ENCODE measurements at places on chromosomes 3 and 15.

GRCh38 chr15:58167095-58167691 lies 29.0 kb downstream of the AQP9 start:
- no peak overlapping the region for H3K27ac ChIP-seq
- no peaks in the 10 kb centered on the region for H3K36me3 ChIP-seq
- H3K27me3 ChIP-seq: no peaks in the 10 kb centered on the region
- no peak for DNase-seq
- H3K4me1 ChIP-seq: no peaks in the 10 kb centered on the region
- no peak overlapping the region for H3K4me3 ChIP-seq

DNA sequence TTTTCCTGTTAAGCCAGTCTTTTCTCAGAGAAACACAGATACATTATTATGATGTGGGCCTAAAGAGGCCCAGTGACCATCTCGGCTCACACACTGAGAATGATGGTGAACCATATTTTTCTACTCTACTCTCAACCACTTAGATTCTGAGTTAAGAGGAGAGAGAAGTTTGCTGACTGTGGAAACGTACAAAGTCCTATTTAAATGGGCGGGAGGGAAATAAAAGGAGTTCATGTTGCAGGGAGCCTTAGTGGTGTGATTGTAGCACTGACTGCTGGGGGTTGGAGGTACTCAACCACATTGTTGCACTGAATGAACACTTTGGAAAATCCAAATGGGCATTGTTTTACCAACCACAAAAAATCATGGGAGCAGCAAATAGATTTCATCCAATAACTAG lies 51.0 kb downstream of the ATP8B4 start:
- no peak overlapping the region for H3K4me3 ChIP-seq
- H3K4me1 ChIP-seq: no peaks in the 10 kb centered on the region
- DNase-seq: no peak
- no peak overlapping the region for H3K27ac ChIP-seq

DNA sequence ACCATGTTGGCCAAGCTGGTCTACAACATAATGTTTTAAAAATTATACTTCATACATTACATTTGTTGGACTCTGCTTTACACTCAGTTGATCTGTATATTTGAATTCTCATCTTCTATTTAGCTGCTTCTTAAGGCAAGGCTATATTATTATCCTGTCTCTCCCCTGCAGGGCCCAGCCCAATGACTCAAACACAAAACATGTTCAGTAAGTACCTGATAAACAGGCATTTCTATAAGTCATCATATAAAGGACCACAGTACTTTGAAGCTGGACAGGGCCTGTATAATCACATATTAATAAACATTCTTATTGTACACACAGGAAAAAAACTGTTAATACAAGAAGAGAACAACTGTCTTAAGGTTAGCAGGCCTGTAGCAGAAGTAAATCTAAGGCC lies 36.2 kb downstream of the NGLY1 start:
- DNase-seq: no peak
- no peaks in the 10 kb centered on the region for H3K27me3 ChIP-seq
- H3K4me3 ChIP-seq: no peak overlapping the region
- no peaks in the 10 kb centered on the region for H3K36me3 ChIP-seq
- H3K27ac ChIP-seq: no peak overlapping the region

DNA sequence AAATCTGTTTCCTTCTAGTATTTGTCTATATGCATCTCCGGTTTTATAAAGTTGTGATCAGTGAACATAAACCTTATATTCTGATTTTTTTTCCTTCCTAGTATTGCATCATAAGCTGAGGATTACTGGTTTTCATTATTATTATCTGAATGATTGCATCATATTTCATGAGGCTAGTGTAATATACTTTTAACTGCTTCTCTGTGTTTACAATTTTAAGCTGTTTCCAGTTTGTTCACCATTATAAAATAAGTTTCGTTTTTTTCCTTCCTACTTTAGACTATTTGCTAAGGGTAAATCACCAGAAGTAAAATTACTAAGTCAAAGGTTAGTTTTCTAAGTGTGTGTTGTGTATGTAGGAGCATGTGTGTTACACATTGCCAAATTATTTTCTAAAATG lies 20.2 kb downstream of the SEMA6D start:
- no peaks in the 10 kb centered on the region for H3K27me3 ChIP-seq
- H3K4me3 ChIP-seq: no peak overlapping the region
- no peaks in the 10 kb centered on the region for H3K36me3 ChIP-seq
- no peak overlapping the region for H3K27ac ChIP-seq
- no peak for DNase-seq

GRCh38 chr3:142857056-142857455 lies 31.8 kb downstream of the PCOLCE2 start:
- no peak overlapping the region for H3K4me3 ChIP-seq
- H3K4me1 ChIP-seq: no peaks in the 10 kb centered on the region
- H3K36me3 ChIP-seq: no peaks in the 10 kb centered on the region

GRCh38 chr15:58771621-58772250 lies 634 bp downstream of the MINDY2 start:
- H3K4me3 ChIP-seq: peak overlapping the region; percentile 61
- H3K4me1 ChIP-seq: peaks cover 3% of the 10 kb centered on the region
- H3K36me3 ChIP-seq: no peaks in the 10 kb centered on the region
- no peaks in the 10 kb centered on the region for H3K27me3 ChIP-seq
- peak; percentile 59 for DNase-seq

GRCh38 chr3:2465842-2466241 lies 367.2 kb downstream of the CNTN4 start:
- DNase-seq: no peak
- H3K4me3 ChIP-seq: no peak overlapping the region

- H3K36me3 ChIP-seq: no peaks in the 10 kb centered on the region
- H3K4me1 ChIP-seq: peaks cover 9% of the 10 kb centered on the region
Observed at GRCh38 chr3:101676765-101677435, at the start of gene ZBTB11. ZBTB11 (minus strand) TSS chr3:101677132; CDS start chr3:101676914, 218 bp downstream.

DNA sequence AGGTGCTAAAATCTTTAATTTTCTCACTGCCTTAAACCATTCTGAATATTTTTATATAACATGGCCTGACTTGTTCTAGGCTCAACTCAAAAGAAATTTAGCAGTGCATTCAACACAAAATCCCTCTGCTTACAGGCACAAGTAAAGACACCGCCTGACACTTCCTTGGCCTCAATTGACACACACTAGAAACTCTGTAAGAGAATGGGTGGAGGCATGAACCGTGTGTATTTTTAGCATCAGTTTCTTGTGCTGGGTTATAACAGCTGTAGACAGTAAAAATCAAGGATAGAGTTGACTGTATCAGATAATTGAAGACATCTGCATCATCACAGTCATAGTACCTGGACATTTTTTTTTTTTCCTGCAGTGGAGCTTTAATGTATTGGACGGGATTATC lies 54.3 kb downstream of the SLC9A9 start:
- no peaks in the 10 kb centered on the region for H3K4me1 ChIP-seq
- DNase-seq: no peak
- H3K27me3 ChIP-seq: no peaks in the 10 kb centered on the region
- H3K4me3 ChIP-seq: no peak overlapping the region
- no peaks in the 10 kb centered on the region for H3K36me3 ChIP-seq

DNA sequence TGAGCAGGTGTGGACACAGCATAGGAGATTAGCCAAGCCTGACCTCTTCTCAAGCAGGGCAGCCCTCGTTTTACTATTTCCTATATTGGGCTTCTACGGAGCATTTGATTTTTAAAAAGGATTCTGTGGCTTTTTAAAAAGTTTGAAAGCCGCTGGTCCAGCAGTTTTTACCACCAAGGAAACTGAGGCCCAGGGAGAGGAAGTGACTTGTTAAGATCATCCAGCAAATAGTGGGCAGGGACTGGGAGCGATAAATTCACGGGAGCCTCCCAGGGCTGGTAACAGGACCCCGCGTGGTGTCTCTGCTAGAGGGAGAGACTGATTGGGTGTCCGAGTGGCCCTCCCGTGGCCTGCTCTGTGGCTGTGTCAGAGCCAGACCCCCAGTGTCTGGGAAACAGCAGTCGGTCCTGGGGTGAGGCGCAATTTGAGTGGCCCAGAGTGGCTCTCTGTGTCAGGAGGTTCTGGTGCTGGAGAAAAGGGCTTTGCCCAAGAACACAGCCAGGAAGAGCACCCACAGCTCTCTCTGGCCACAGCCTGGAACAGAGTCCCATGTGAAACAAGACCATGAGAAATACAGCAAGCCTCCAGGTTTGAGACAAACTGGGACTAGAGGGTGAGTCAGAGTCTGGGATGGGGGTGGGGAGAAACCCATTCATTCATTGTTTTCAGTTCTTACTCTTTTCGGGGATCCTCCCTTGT lies 4.2 kb downstream of the FURIN start:
- peak overlapping the region; percentile 94 for H3K27ac ChIP-seq
- peak overlapping the region; percentile 89 for H3K4me3 ChIP-seq
- H3K27me3 ChIP-seq: no peaks in the 10 kb centered on the region
- H3K36me3 ChIP-seq: peaks cover 11% of the 10 kb centered on the region

- no peak overlapping the region for H3K27ac ChIP-seq
- H3K27me3 ChIP-seq: no peaks in the 10 kb centered on the region
- H3K4me1 ChIP-seq: peaks cover 10% of the 10 kb centered on the region
- no peaks in the 10 kb centered on the region for H3K36me3 ChIP-seq
- DNase-seq: no peak
Observed at GRCh38 chr15:52284164-52284563, 11.4 kb downstream of the MYO5C start.

GRCh38 chr3:34073961-34074360 lies 275.5 kb downstream of the PDCD6IP start:
- no peak overlapping the region for H3K27ac ChIP-seq
- no peaks in the 10 kb centered on the region for H3K36me3 ChIP-seq
- H3K27me3 ChIP-seq: no peaks in the 10 kb centered on the region
- DNase-seq: no peak

DNA sequence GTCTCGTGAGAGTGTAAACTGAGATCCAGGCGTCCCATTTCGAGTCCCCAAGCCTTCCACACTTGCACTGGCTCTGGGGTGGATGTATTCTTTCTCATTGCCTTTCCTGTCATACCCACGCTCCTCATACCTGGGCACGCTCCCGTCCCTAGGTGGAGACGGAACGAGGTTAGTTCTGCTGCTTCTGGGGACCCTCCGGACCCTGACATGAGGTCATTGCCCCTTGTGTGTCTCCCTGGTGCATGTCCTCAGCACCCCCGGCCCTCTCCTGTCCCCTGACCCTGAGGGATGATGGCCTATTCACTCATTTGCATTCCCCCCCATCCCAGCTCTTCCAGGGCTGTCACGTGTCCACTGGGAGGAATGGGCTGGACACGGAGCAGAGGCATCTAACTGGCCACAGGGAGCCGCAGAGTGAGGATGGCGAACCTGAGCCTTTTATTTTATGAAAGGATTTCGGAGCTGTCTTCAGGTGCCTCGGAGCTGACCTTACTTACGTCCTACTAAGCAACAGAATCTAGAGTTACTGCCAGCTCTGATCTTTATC lies 8.2 kb downstream of the NIPA1 start:
- H3K27me3 ChIP-seq: no peaks in the 10 kb centered on the region
- H3K36me3 ChIP-seq: no peaks in the 10 kb centered on the region
- H3K4me1 ChIP-seq: no peaks in the 10 kb centered on the region
- no peak overlapping the region for H3K4me3 ChIP-seq
- no peak overlapping the region for H3K27ac ChIP-seq
- DNase-seq: no peak

GRCh38 chr15:64070965-64071851 lies 22.4 kb downstream of the CIAO2A start:
- H3K36me3 ChIP-seq: no peaks in the 10 kb centered on the region
- H3K27me3 ChIP-seq: no peaks in the 10 kb centered on the region
- no peak for DNase-seq
- peak overlapping the region; percentile 74 for H3K27ac ChIP-seq
- peaks cover 16% of the 10 kb centered on the region for H3K4me1 ChIP-seq

DNA sequence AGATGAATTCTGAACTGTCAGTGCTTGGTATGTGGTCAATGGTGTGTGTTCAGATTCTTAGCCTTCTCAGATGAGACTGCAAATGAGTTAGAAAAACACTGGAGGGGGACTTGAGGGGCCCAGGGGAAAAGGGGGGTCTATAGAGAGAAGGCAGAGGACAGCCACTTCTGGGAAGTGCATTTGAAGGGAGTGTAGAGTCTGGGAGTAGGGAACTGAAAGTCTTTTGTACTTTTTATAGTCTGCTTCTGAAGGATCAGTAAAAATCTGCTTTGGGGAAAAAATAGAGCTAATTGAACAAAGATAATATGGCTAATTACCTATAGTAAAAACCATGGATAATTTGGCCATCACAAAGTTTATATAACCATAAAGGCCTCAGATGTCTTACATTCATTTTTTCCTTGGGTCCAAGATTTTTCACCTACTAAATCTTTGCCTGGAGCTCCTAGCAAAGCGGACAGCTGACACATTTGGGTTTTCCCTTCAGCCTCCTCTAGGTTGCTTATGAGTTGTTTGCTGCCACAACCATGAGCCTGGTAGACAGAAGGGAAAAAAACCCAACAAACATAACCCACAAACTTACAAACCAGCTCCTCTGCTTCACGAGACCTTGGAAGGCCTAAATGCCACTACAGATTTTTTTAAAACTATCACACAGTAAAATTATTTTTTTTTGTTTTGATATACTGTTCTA lies 48.8 kb downstream of the CD86 start:
- H3K27ac ChIP-seq: no peak overlapping the region
- no peak for DNase-seq
- H3K36me3 ChIP-seq: no peaks in the 10 kb centered on the region
- H3K27me3 ChIP-seq: no peaks in the 10 kb centered on the region

DNA sequence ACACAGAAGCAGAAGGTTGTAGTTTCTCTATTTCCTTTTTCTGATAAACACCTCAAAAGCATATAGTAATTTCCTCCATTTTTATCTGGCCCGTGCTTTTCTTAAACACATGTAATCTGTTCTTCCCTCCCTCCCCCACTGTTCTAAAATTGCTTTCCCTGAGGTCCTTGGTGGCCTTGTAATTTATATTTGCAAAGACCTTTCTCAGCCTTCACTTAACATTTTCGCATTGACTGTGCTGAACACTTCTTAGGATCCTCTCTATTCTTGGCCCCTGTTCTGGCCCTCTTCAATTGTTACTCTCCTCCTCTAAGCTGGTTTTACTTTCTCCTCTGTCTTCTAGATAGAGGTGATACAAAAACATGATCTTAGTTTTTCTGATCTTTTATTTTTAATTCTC lies 28.3 kb downstream of the GAP43 start:
- no peak overlapping the region for H3K27ac ChIP-seq
- no peaks in the 10 kb centered on the region for H3K36me3 ChIP-seq
- no peaks in the 10 kb centered on the region for H3K27me3 ChIP-seq
- DNase-seq: no peak
- H3K4me1 ChIP-seq: no peaks in the 10 kb centered on the region

GRCh38 chr15:37002041-37002672 lies 98.2 kb downstream of the MEIS2 start:
- H3K4me3 ChIP-seq: no peak overlapping the region
- no peak overlapping the region for H3K27ac ChIP-seq
- no peaks in the 10 kb centered on the region for H3K27me3 ChIP-seq
- no peak for DNase-seq
- H3K4me1 ChIP-seq: no peaks in the 10 kb centered on the region
- no peaks in the 10 kb centered on the region for H3K36me3 ChIP-seq

DNA sequence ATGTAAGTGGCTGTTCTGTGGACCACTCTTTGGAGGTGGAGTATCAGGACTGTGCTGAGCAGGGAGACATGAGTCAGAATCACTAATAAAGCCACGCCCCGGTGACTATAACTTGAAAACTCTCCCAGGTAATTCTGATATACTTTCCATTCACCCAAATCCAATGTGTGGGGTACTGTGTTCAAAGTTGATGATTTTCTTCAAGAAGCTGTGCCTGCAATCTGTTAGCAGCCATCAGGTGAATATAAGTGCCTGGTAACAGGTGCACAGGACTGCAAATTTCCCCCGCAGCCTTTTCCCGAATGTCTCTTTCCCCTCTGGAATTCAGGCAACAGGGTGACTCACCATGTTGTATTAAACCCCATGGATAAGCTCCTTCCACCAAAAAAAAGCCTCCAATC lies 17.0 kb downstream of the MAGI1 start:
- H3K4me3 ChIP-seq: no peak overlapping the region
- no peak overlapping the region for H3K27ac ChIP-seq
- no peaks in the 10 kb centered on the region for H3K36me3 ChIP-seq
- H3K27me3 ChIP-seq: no peaks in the 10 kb centered on the region
- peaks cover 5% of the 10 kb centered on the region for H3K4me1 ChIP-seq
- no peak for DNase-seq

Data from prostate gland (tissue), 2 donors.